Stimulated activated CD4-positive, alpha-beta T cell treated with anti-CD3 and anti-CD28 coated beads, Interleukin-2, amount 100 ng/mL, for 4 hours (primary cell): ENCODE measurements at places on chromosomes 4 and X.

GRCh38 chr4:45349859-45350258 lies 623.5 kb upstream of the GNPDA2 start:
- no peak for DNase-seq

- no peak for DNase-seq
These were observed 607.9 kb downstream of the GLUD2 start for GRCh38 chrX:121655276-121655675.

DNA sequence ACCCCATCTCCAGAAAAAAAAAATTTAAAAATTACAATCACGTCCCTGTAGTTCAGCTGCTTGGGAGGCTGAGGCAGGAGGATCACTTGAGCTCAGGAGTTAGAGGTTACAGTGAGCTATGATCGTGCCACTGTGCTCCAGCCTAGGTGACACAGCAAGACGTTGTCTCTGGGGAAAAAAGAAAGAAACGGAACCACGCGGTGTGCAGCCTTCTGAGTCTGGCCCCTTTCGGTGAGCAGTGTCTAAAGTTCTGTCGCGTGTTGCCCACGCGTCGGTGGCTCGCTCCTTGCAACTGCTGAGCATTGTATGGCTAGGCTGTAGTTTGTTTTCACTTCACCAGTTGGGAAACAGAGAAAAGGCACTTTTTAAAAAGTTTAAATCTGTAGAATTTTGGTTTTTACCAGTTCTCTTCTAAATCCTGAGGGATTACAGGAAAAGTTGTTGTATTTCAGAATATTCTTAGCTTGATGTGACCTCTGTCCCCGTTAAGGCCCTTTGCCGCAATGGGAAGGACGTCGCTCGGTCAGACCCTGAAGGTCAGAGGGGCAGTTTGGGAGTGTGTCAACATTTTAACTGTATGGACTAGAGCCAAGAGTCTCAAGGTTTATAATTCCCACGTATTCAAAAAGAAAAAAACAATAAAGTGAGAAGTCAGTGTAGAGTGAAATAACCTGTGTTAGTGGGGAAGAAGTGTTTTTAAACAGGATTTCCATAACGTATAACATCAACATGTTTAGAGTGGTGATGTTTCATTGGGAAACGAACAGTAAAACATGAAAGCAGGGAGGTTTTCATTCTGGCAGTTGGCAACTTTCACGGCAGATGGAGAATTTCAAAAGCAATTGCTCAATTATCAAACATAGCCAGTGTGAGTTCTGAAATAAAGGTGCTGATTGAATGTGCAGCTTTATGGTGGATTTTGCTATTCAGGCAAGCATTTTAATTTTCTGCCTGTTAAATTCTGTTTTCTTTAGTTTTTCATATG lies 45.8 kb upstream of the MSANTD1 start:
- peak; percentile 32 for DNase-seq

DNA sequence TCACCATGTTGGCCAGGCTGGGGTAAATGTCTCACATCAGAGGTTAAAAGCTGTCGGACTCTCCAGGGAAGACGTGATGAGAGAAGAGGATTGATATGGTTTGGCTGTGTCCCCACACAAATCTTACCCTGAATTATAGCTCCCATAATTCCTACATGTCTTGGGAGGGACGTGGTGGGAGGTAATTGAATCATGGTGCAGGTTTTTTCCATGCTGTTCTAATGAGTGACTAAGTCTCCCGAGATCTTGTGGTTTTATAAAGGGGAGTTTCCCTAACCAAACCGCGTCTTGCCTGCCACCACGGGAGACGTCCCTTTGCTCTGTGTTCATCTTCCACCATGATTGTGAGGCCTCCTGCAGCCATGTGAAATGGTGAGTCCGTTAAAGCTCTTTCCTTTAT lies 64.4 kb downstream of the ASMT start:
- DNase-seq = no peak

DNA sequence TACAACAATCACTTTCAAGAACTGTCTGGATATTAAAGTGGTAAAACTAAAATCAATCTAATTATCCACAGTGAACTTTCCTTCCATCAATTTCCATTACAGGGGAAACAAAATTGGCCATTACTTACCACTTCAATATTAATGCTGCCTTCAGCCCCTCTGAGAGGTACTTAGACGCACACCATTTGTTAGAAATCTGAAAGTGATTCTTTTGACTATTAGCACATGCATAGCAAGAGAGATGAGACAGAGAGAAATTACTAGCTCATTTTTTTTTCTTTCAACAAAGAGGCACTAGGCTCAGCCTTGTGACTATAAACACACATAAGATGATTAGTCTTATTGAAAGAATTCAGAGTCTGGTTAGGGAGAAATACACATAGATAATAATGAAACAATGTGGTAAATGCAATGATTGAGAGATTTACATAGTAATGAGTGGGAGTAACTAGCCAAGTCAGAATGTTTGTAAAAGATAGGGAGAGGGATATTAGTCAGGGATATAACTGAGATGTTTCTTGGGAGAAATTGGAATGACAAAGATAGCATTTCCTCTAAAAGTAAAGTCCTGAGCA lies 93.3 kb downstream of the YIPF7 start:
- DNase-seq = no peak

- no peak for DNase-seq
These were observed 1.1 kb upstream of the SH3BP2 start for GRCh38 chr4:2791518-2792395.
